ENCODE measurements at places on chromosomes 2 and 18. TPM values are rescaled to one million over a fixed set of nuclear protein-coding genes. Genes with fewer than 3 reads are reported as not detected.

Gene CD226
- 0.24 TPM for total RNA-seq

Gene SLC25A12
- total RNA-seq = 18.5 TPM

Gene CRYGC
- total RNA-seq = not detected

Gene MTCL1
- total RNA-seq = 7.0 TPM

Gene SERPINB2
- 190 TPM for total RNA-seq

Gene PROKR1
- total RNA-seq = 0.24 TPM

Gene FARSB
- total RNA-seq = 18.4 TPM

Gene ILKAP
- 36.3 TPM for total RNA-seq

Gene ATP5MC3
- 146 TPM for total RNA-seq

Gene EN1
- total RNA-seq = 7.3 TPM

Gene CNTNAP5
- not detected for total RNA-seq

Gene KLHL14
- total RNA-seq = not detected

Gene PAX8
- total RNA-seq = 4.8 TPM

Gene TMEM178A
- total RNA-seq = 7.4 TPM

Gene GPR148
- not detected for total RNA-seq

Gene ABCG8
- total RNA-seq = not detected

Gene MAP3K19
- total RNA-seq = not detected

Gene FEV
- not detected for total RNA-seq

Gene IL1A
- 0.49 TPM for total RNA-seq

Gene SATB2
- 4.0 TPM for total RNA-seq

Gene HOXD9
- total RNA-seq = not detected

Gene PROM2
- 166 TPM for total RNA-seq

Gene SAG
- not detected for total RNA-seq

Gene IL1R1
- total RNA-seq = 60.4 TPM

Gene DSG2
- 35.4 TPM for total RNA-seq

Gene SRD5A2
- not detected for total RNA-seq

Gene FSIP2
- 10.1 TPM for total RNA-seq

Gene PHOSPHO2
- total RNA-seq = 4.0 TPM

Gene CNGA3
- total RNA-seq = not detected

Gene DNAJC10
- 25.5 TPM for total RNA-seq

Gene GAL3ST2
- not detected for total RNA-seq

Gene ARHGEF4
- total RNA-seq = 108 TPM

Gene DAPL1
- 284 TPM for total RNA-seq

Gene IL1RN
- 129 TPM for total RNA-seq

Gene TBR1
- total RNA-seq = not detected

Gene RNF125
- total RNA-seq = 13.4 TPM

Gene GLS
- total RNA-seq = 60.6 TPM

Gene RAB6C
- 0.40 TPM for total RNA-seq

Gene SLC9A4
- total RNA-seq = 1.3 TPM

Gene ARHGAP28
- total RNA-seq = 2.5 TPM

Gene TEX44
- not detected for total RNA-seq

Gene HOXD13
- not detected for total RNA-seq

Gene FBXO48
- 2.7 TPM for total RNA-seq

Gene LYG2
- not detected for total RNA-seq

Gene NEU4
- total RNA-seq = 0.21 TPM

Gene TMEM198
- 1.9 TPM for total RNA-seq

Gene ARMC9
- 11.5 TPM for total RNA-seq

Gene DNER
- 29.4 TPM for total RNA-seq

Gene CTAGE1
- not detected for total RNA-seq

Gene LIPG
- 9.9 TPM for total RNA-seq

Gene ATOH8
- 25.1 TPM for total RNA-seq

Gene PLEK
- total RNA-seq = 1.1 TPM

Gene NDC80
- total RNA-seq = 2.5 TPM

Gene CFAP65
- not detected for total RNA-seq

Gene FBXO36
- 5.5 TPM for total RNA-seq

Gene VWC2L
- not detected for total RNA-seq

Gene BCL2L11
- 8.9 TPM for total RNA-seq

Gene GCG
- not detected for total RNA-seq

All from suprapubic skin (tissue), 4 donors.